Left ventricle myocardium superior (tissue), 1 donor: ENCODE measurements at places on chromosomes 6 and 20. TPM values are rescaled to one million over a fixed set of nuclear protein-coding genes. Genes with fewer than 3 reads are reported as not detected.

DNA sequence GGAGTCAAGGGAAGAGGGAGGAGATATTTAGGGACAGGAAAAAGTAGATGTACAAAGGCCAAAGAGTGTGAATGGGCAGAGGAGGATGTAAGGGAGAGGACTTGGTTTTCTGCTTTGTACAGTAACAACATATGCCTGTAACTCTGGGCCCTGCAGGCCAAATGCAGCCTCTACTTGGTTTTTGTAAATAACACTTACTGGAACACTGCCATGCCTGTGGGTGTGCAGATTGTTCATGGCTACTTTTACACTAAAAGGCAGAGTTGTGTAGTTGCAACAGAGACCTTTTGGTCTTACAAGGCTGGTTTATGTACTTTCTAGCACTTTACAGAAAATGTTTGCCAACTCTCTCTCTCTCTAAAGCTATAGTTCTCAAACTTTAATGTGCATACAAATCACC lies 157.1 kb downstream of the PHACTR1 start:
- no peak for DNase-seq

- no peak for DNase-seq
Observed at GRCh38 chr6:31969712-31970603, 2.0 kb downstream of the DXO start.

DNA sequence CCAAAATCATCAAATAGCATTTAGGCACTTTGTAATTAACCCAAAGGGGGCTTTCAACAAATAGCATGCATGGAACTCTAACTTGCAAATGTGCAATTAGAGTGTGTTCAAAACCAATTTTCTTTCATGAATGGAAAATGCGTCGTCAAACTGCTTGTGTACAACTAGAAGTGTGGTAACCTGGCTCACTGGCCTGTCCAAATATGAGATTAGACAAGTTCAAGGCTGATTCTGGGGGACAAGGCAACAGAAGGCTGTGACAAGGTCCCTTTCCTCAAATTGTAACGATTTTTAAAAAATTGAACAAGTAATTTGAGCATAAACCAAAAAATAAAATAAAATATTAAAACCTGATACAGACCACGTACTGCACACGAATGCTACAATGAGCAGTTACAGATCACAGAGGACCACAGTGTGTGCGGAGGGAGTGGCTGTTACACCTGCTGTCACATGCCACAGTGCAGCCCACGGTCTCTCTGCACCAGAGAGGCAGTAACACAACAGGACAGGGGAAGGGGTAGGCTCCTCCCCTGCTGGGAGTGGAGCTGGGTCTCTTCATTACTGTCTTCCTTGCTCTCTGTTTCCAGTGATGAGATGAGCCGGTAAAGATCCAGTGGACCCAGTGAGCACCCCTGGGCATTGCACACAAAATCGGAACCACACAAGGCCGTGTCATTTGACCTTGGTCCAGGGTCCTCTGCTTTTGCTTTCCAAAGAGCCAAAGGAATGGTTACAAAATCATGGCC lies 252.2 kb upstream of the PDE10A start:
- no peak for DNase-seq

- no peak for DNase-seq
Observed at GRCh38 chr6:30483677-30484279, 5.5 kb upstream of the HLA-E start.

Gene L3MBTL3
- 4.3 TPM for total RNA-seq
